ENCODE measurements at places on chromosomes 12 and 14. TPM values are rescaled to one million over a fixed set of nuclear protein-coding genes. Genes with fewer than 3 reads are reported as not detected.

KLRG1 gene
- 9.1 TPM for total RNA-seq

TBK1 gene
- total RNA-seq, result 19.2 TPM

DNA sequence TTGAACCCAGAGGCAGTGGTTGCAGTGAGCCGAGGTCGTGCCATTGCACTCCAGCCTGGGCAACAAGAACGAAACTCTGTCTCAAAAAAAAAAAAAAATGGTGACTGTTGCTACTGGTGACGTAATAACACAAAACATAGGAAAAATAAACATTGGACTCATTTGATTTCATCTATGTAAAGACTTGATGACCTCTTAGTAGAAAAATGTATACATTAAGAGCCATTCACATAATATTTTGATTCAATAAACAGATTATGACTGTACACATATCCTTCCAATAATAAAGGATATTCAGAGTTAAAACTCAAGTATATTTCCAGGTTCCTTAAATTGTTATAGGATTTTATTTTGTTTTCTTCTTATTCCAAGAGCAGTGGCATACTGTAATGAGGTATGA lies 65.7 kb upstream of the AEBP2 start:
- no peak for DNase-seq
- H3K4me3 ChIP-seq, result no peak overlapping the region

DNA sequence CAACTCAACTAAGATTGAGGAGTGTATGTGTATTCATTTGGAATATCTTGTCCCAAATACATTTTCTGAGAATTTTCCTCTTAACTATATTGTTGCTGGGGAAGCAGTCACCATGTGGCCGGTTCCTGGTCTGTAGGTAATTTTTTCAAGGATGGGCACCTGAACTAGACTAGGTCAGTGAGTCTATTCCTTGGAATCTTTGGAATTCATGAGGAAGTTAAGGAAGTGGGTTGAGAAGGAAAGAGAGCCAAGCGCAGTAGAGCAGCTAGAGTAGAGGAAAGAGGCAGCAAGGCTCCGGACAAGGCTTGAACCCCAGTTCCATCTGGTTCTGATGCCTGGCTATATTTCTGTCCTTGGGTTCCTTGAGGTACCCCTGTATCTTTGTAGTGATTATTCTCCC lies 183.7 kb downstream of the DACT1 start:
- H3K4me1 ChIP-seq, result no peaks in the 10 kb centered on the region
- H3K27me3 ChIP-seq, result no peaks in the 10 kb centered on the region
- H3K27ac ChIP-seq, result no peak overlapping the region
- no peak overlapping the region for H3K4me3 ChIP-seq
- H3K36me3 ChIP-seq, result no peaks in the 10 kb centered on the region

DNA sequence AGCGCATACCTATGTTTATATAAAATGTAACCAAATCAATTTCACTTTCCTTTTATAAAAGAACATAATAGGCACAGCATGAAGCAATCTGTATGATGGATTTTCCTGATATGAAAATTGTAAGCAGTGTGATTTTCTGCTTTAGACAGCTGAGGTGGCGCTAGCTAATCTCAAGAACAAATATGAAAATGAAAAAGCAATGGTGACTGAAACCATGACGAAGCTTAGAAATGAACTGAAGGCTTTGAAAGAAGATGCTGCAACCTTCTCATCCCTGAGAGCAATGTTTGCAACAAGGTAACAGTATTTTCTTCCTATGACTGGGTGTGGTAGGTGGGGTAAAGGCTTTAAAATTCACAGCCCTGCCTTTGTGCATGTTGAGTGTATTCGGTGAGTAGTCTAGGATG lies 65.0 kb upstream of the FGD4 start:
- no peak for DNase-seq
- H3K36me3 ChIP-seq, result peaks cover 4% of the 10 kb centered on the region
- H3K27me3 ChIP-seq, result no peaks in the 10 kb centered on the region
- no peak overlapping the region for H3K27ac ChIP-seq

- no peak overlapping the region for H3K27ac ChIP-seq
- no peaks in the 10 kb centered on the region for H3K4me1 ChIP-seq
- no peak overlapping the region for H3K4me3 ChIP-seq
- H3K27me3 ChIP-seq, result no peaks in the 10 kb centered on the region
Measured at GRCh38 chr12:113044516-113044915, 12.0 kb upstream of the DTX1 start.

Measured in H1 (cell line).